Thymus (tissue), 14 donors: ENCODE measurements at places on chromosomes 6 and 20. TPM values are rescaled to one million over a fixed set of nuclear protein-coding genes. Genes with fewer than 3 reads are reported as not detected.

DNA sequence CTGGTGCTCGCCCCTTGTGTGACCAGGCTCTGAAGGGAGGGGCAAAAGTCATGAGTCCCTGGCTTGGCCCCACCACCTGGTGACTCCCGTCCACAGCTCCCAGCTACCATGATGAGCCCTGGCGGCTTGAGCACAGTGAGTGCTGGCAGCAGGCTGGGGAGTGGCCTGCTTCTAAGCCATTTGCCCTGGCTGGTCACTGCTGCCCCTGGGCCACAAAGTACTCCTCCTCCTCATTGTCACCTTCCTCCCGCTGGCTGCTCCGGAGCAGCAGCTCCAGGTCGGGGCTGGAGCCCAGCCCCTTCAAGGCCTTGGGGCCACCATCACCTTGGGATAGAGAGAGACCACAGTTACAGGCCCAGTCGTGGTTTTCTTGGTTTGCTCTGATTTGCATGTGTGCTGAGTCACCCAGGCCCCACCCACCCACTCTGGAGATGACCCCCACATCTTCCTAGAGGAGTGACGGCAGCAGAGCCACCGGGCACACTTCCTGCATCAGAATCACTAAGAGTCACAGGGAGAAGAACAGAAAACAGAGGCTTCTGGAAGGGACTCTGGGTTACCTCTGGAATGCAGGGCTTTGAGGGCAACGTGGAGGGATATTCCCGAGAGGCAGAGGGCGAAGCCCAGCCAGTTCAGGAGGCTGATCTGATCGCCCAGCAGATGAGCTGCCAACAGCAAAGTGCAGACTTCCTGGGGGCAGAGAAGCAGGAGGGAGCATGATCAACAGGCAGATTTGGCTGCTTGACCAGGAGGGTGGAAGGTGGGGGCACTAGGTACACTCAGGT, 42.1 kb upstream of the CDH22 start:
- no peak for DNase-seq
- H3K4me1 ChIP-seq: no peaks in the 10 kb centered on the region
- no peaks in the 10 kb centered on the region for H3K27me3 ChIP-seq
- H3K27ac ChIP-seq: peak overlapping the region; percentile 90
- H3K4me3 ChIP-seq: no peak overlapping the region

Gene BRD2
- 113 TPM for total RNA-seq

Gene HSPA1L
- 1.2 TPM for total RNA-seq

DNA sequence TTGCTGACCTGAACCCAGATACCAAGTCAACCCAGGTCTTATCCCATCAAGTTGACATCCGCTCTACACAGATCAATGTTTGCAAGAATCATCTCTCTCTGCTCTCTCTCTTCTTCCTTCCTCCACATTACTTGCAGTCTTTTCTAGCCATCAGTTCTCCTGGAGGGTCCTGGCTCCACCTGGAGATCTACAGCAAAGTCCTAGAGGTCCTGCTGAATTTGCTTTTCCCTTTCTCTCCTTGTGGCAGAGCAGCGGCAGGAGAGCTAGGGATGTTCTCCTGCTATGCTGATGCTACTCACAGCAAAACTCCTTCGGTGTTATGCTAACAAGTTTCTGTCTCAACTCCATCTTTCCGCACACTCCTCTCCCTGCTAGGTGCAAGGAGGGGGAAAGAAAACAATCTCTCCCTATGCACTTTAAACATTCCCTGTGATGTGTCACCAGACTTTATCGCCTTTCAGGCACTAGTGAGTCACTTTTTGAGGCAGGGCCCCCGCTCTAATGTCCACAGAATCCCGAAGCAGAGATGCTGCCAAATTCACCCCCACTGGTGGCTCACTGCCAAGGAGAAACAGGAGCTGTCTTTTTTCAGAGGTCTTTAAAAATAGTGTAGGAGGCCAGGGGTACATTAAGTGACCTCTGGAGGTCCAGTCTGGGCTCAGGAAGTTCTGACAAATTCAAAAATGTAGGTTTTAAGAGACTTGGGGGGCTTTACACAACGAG, 62.6 kb downstream of the FAM50B start:
- peaks cover 58% of the 10 kb centered on the region for H3K27me3 ChIP-seq
- H3K4me1 ChIP-seq: peaks cover 3% of the 10 kb centered on the region
- DNase-seq: no peak

DNA sequence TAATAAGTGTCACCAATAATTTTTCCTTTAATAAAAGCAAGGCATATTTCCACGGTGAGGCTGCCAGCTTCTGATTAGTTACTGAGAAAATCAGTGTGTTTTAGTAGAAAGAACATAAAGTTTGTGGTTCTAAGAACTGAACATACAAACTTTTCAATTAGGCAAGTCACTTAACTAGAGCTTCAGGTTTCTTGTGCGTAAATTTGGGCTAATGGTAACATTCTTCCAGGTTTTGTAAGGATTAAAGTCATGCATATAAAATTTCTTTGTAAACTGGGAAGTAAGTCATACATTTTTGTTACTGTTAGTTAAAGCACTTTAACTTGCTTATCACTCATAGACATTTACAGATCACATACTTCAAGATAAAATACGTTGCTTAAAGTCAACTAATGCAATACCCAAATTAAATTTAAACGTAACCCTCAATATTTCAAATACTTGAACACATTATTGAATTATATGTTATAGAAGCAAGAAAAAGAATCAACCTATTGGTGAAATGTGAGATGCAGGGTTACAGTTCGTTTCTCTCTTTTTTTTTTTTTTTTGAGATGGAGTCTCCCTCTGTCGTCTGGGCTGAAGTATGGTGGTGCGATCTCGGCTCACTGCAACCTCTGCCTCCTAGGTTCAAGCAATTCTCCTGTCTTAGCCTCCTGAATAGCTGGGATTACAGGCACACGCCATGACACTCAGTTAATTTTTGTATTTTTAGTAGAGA, 327.3 kb upstream of the NOX3 start:
- no peaks in the 10 kb centered on the region for H3K4me1 ChIP-seq
- H3K4me3 ChIP-seq: no peak overlapping the region
- H3K27ac ChIP-seq: no peak overlapping the region
- H3K36me3 ChIP-seq: no peaks in the 10 kb centered on the region

- H3K27me3 ChIP-seq: no peaks in the 10 kb centered on the region
- no peaks in the 10 kb centered on the region for H3K36me3 ChIP-seq
These were observed at the start of gene GPRC6A for GRCh38 chr6:116828983-116829382. Gene GPRC6A (minus strand): TSS chr6:116829083. CDS start chr6:116829013, 70 bp downstream.

- no peak overlapping the region for H3K4me3 ChIP-seq
- H3K36me3 ChIP-seq: peaks cover 41% of the 10 kb centered on the region
- no peaks in the 10 kb centered on the region for H3K27me3 ChIP-seq
- peak overlapping the region; percentile 8 for H3K27ac ChIP-seq
- no peak for DNase-seq
These were observed 24.1 kb downstream of the STK4 start for GRCh38 chr20:44990425-44990824.

GRCh38 chr6:138454981-138455706, 44.1 kb downstream of the NHSL1 start:
- no peak overlapping the region for H3K4me3 ChIP-seq
- H3K27me3 ChIP-seq: no peaks in the 10 kb centered on the region
- H3K4me1 ChIP-seq: no peaks in the 10 kb centered on the region
- DNase-seq: no peak

Gene GPX5
- not detected for total RNA-seq

DNA sequence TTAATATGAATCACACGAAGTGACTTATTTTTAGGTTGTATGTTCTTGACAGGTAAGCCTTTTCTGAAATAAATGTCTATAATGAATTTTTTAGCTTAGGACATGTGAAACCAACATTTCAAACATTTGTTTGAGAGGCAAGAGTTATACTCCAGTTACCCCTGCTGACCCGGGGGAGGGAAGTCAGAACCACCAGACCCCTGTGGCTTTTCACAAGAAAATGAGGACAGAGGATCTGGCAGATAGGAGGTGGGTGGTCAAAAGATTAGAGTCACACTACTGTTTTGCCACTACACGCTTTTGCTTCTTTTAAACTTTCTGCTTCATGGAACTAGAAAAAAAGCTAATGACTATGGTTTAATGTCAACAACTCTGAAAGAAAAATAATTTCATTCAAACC, 27.5 kb upstream of the ADGRF4 start:
- no peak overlapping the region for H3K27ac ChIP-seq
- H3K4me3 ChIP-seq: no peak overlapping the region
- H3K4me1 ChIP-seq: no peaks in the 10 kb centered on the region
- H3K27me3 ChIP-seq: no peaks in the 10 kb centered on the region

- no peak for DNase-seq
- peaks cover 21% of the 10 kb centered on the region for H3K27me3 ChIP-seq
- H3K4me1 ChIP-seq: no peaks in the 10 kb centered on the region
- H3K36me3 ChIP-seq: no peaks in the 10 kb centered on the region
- H3K27ac ChIP-seq: no peak overlapping the region
These were observed 24.6 kb upstream of the FOXF2 start for GRCh38 chr6:1364791-1365190.

- H3K4me3 ChIP-seq: no peak overlapping the region
- no peaks in the 10 kb centered on the region for H3K36me3 ChIP-seq
- H3K4me1 ChIP-seq: no peaks in the 10 kb centered on the region
- H3K27ac ChIP-seq: no peak overlapping the region
- no peak for DNase-seq
These were observed 140.1 kb upstream of the BEND6 start for GRCh38 chr6:56814802-56815201.

Gene KHDC1L
- 1.4 TPM for total RNA-seq

Gene GSTA5
- total RNA-seq: not detected

DNA sequence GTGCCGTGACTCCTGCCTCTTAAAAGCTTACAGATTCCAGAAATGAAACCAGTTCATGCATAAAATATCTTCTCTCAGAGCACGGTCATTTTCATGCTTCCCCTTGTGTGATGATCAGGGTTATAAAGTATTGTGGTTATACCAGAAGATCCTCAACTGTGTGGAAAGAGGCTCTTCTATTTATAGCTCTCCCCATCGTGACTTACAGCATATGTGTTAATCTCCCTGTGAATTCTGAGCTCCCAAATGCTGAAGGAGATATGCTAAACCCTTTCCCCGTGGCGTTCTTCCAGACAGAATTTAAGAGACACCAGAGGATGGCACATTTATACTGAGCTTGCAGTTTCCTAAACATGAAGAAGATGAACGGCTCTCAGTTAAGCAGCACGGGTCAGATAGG, 158.8 kb downstream of the CDH26 start:
- H3K4me1 ChIP-seq: peaks cover 3% of the 10 kb centered on the region
- H3K27ac ChIP-seq: no peak overlapping the region
- no peak overlapping the region for H3K4me3 ChIP-seq
- no peaks in the 10 kb centered on the region for H3K36me3 ChIP-seq
- no peak for DNase-seq

Gene GGTLC1
- not detected for total RNA-seq

GRCh38 chr6:148990403-148990802, 243.6 kb downstream of the UST start:
- H3K4me1 ChIP-seq: no peaks in the 10 kb centered on the region
- no peak overlapping the region for H3K27ac ChIP-seq
- H3K4me3 ChIP-seq: no peak overlapping the region
- DNase-seq: no peak
- H3K27me3 ChIP-seq: no peaks in the 10 kb centered on the region

DNA sequence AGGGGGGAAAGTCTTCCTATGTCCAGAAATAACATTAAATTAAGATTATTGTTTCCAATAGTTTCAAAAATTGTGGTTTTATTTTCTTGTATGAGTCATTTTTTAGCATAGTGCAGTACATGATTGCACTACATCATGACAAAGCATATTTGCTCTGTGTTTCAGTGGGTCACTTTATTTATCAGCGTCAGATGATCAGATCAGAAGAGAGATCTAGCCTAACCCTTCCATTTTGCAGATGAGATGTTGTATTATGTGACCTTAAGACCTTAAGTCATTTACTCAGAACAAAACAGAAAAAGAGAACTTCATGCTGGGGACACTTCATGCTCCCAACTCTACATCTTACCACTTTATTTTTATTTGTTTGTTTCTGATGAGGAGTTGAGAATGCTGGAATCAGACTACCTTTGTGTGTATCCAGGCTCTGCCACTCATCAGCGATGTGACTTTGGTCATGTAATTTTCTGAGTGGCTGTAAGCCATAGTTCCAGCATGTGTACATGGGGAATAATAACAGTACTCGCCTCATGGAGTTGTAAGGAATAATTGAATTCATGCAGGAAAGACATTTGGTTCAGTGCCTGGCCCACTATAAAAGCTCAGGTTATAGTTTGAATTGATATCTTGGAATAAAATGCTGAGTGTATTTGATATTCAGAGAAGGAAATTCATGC, 13.5 kb downstream of the EYA4 start:
- H3K36me3 ChIP-seq: no peaks in the 10 kb centered on the region
- no peaks in the 10 kb centered on the region for H3K4me1 ChIP-seq
- no peak overlapping the region for H3K4me3 ChIP-seq
- H3K27me3 ChIP-seq: no peaks in the 10 kb centered on the region
- DNase-seq: no peak

DNA sequence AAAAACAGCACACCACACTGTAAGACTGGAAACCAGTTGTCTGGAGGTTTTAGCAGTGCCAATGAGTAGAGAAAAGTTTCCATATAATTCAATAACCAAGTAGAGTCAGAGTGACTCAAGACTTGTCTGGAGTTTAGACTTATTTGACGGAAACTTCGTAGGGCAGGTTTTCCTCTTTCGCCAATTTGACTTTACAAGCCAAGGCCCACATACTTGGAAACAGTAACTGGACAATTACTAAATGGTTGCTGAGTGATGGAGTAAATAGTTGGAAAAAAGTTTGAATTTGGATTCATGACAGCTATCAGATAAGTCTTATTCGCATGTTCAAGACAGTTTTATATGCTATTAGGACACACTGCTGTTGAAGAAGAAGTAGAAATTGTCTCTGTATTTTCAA, 48.1 kb upstream of the CTAGE9 start:
- no peaks in the 10 kb centered on the region for H3K27me3 ChIP-seq
- no peaks in the 10 kb centered on the region for H3K36me3 ChIP-seq

GRCh38 chr6:73382462-73383113, 12.0 kb upstream of the DDX43 start:
- no peaks in the 10 kb centered on the region for H3K36me3 ChIP-seq
- no peak overlapping the region for H3K4me3 ChIP-seq

GRCh38 chr20:41670631-41671030, 52.5 kb upstream of the CHD6 start:
- no peaks in the 10 kb centered on the region for H3K4me1 ChIP-seq
- no peak for DNase-seq
- H3K4me3 ChIP-seq: no peak overlapping the region

- H3K27ac ChIP-seq: no peak overlapping the region
- H3K4me1 ChIP-seq: no peaks in the 10 kb centered on the region
- H3K4me3 ChIP-seq: no peak overlapping the region
- no peaks in the 10 kb centered on the region for H3K27me3 ChIP-seq
- no peak for DNase-seq
These were observed 54.1 kb downstream of the CCN2 start for GRCh38 chr6:131897050-131897435.

Gene SLC13A3
- total RNA-seq: 1.4 TPM

Gene ENPP1
- 5.7 TPM for total RNA-seq

- H3K4me3 ChIP-seq: no peak overlapping the region
- no peak overlapping the region for H3K27ac ChIP-seq
- H3K36me3 ChIP-seq: no peaks in the 10 kb centered on the region
- H3K27me3 ChIP-seq: no peaks in the 10 kb centered on the region
- no peak for DNase-seq
- H3K4me1 ChIP-seq: no peaks in the 10 kb centered on the region
These were observed 92.6 kb upstream of the CLVS2 start for GRCh38 chr6:122903266-122903915.
